Subcutaneous preadipocyte (primary cell): ENCODE measurements at places on chromosomes 12 and 14. TPM values are rescaled to one million over a fixed set of nuclear protein-coding genes. Genes with fewer than 3 reads are reported as not detected.

The KRT5 gene
- total RNA-seq, result 0.20 TPM in 1 of 2 replicates, not detected in the other

The TMEM30B gene
- under 0.01 and 0.20 TPM in 2 replicates for total RNA-seq

The B3GNT4 gene
- total RNA-seq, result under 0.01 and 0.20 TPM in 2 replicates

The OGFOD2 gene
- total RNA-seq, result 8.5 and 12.1 TPM in 2 replicates

The MGAT4C gene
- total RNA-seq, result not detected in 2 replicates

The TAS2R46 gene
- 2.2 TPM in 2 replicates for total RNA-seq

The KCNMB4 gene
- 0.20 and 0.37 TPM in 2 replicates for total RNA-seq

The ASPG gene
- not detected in 2 replicates for total RNA-seq

The ALDH2 gene
- 13.5 and 13.6 TPM in 2 replicates for total RNA-seq

The ALX1 gene
- 6.8 and 8.5 TPM in 2 replicates for total RNA-seq

The CD163 gene
- under 0.01 TPM in 2 replicates for total RNA-seq

The OR6C2 gene
- not detected in 2 replicates for total RNA-seq

The BEGAIN gene
- 0.73 and 1.2 TPM in 2 replicates for total RNA-seq

The IFNG-AS1 gene
- not detected in 2 replicates for total RNA-seq

The HHIPL1 gene
- total RNA-seq, result 1.8 and 2.2 TPM in 2 replicates

The NEUROD4 gene
- total RNA-seq, result not detected in 2 replicates

The MIPOL1 gene
- 8.5 and 11.3 TPM in 2 replicates for total RNA-seq

The MMP17 gene
- 10.6 and 11.0 TPM in 2 replicates for total RNA-seq

The CLEC2A gene
- total RNA-seq, result not detected in 2 replicates

The TROAP gene
- 14.0 and 18.8 TPM in 2 replicates for total RNA-seq

The EPYC gene
- total RNA-seq, result not detected in 2 replicates

The LRP1-AS gene
- not detected in 2 replicates for total RNA-seq

The ITGB7 gene
- total RNA-seq, result 0.78 and 1.1 TPM in 2 replicates

The UTP20 gene
- total RNA-seq, result 25.7 and 42.8 TPM in 2 replicates

The PLCZ1 gene
- 0.39 TPM in 1 of 2 replicates, not detected in the other for total RNA-seq

The CCDC197 gene
- not detected in 2 replicates for total RNA-seq

The TAC3 gene
- total RNA-seq, result not detected in 2 replicates

The ESR2 gene
- under 0.01 TPM in 1 of 2 replicates, not detected in the other for total RNA-seq

The ITPK1 gene
- total RNA-seq, result 13.6 and 19.2 TPM in 2 replicates

The AKAP3 gene
- 1.1 and 1.2 TPM in 2 replicates for total RNA-seq

The ANKRD9 gene
- 17.6 and 17.8 TPM in 2 replicates for total RNA-seq

The ACOT4 gene
- 0.20 and 0.73 TPM in 2 replicates for total RNA-seq

The B4GALNT3 gene
- total RNA-seq, result not detected in 2 replicates
